ENCODE measurements at places on chromosomes 11 and 22. TPM values are rescaled to one million over a fixed set of nuclear protein-coding genes. Genes with fewer than 3 reads are reported as not detected.

GRCh38 chr11:133064152-133064877, 468.0 kb downstream of the OPCML start:
- H3K36me3 ChIP-seq = no peaks in the 10 kb centered on the region
- H3K27me3 ChIP-seq = no peaks in the 10 kb centered on the region
- peak overlapping the region; percentile 81 for H3K27ac ChIP-seq
- peak overlapping the region; percentile 62 for H3K4me3 ChIP-seq
- DNase-seq = peak; percentile 69

Gene WT1
- total RNA-seq = 0.14 TPM

Gene PANX1
- total RNA-seq = 16.5 TPM

- H3K36me3 ChIP-seq = no peaks in the 10 kb centered on the region
- no peaks in the 10 kb centered on the region for H3K27me3 ChIP-seq
- H3K27ac ChIP-seq = no peak overlapping the region
- no peaks in the 10 kb centered on the region for H3K4me1 ChIP-seq
- no peak overlapping the region for H3K4me3 ChIP-seq
These were observed 547.4 kb downstream of the NTM start for GRCh38 chr11:131917634-131918384.

Gene KRTAP5-2
- not detected for total RNA-seq

Gene CHRNA10
- total RNA-seq = not detected

Gene PICALM
- total RNA-seq = 114 TPM

DNA sequence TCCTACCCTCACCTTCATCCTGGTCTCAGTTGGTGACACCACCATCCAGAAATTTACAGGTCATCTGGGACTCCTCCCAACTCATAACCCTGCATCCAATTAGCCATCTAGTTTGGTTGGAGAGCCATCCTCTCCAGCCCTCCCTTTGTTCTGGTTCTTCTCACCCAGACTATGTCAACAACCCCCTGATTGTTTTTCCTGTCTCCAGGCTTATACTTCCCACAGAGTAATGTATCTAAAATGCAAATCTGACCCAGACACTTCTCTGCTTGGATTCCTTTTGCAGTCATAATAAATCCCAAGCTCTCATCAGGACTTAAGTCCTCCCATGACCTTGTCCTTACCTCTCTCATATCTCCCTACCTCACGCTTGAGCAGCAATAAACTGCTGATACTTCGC, 3.0 kb downstream of the TTC12 start:
- H3K4me3 ChIP-seq = no peak overlapping the region
- no peak overlapping the region for H3K27ac ChIP-seq
- H3K36me3 ChIP-seq = no peaks in the 10 kb centered on the region
- no peak for DNase-seq
- H3K27me3 ChIP-seq = no peaks in the 10 kb centered on the region

Gene THYN1
- total RNA-seq = 32.8 TPM

DNA sequence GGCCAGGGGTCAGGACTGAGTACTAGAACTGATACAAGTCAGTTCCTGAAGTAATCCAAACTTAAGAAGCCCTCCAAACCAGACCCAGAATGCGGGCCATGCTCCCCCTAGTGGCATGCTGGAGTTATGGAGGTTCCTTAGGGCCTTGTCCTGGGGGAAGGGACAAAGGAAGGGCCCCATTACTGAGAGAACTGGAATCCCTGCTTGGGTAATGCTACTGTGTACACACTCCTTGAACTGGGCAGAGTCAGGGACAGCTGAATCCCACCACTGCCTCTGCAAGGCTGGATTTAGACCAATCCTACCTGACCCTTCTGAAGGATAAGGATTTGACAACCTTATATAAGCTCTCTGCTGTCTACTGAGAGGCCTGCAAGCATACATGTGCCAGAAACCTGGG, 97.3 kb upstream of the AKIP1 start:
- H3K4me1 ChIP-seq = peaks cover 44% of the 10 kb centered on the region
- H3K27ac ChIP-seq = no peak overlapping the region
- H3K36me3 ChIP-seq = no peaks in the 10 kb centered on the region
- H3K27me3 ChIP-seq = no peaks in the 10 kb centered on the region
- peak; percentile 73 for DNase-seq

DNA sequence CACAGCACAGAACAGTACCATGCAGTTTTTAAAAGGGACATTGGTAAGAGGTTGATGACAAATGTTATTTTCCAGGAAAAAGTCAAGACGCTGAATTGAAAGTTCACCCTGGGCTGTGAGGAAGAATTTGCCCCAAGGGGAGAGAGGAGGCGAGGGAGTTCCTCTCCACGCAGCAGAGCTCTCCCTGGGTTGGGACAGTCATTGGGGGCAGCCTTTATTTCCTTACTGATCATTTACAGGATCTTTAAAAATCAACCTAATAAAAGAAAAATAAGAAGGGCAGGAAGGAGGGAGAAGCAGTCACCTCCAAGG, 49.9 kb upstream of the WNT7B start:
- no peak overlapping the region for H3K4me3 ChIP-seq
- H3K36me3 ChIP-seq = no peaks in the 10 kb centered on the region
- no peak overlapping the region for H3K27ac ChIP-seq
- peaks cover 15% of the 10 kb centered on the region for H3K4me1 ChIP-seq

Gene CCDC90B
- 62.9 TPM for total RNA-seq

Gene FAM180B
- total RNA-seq = not detected

DNA sequence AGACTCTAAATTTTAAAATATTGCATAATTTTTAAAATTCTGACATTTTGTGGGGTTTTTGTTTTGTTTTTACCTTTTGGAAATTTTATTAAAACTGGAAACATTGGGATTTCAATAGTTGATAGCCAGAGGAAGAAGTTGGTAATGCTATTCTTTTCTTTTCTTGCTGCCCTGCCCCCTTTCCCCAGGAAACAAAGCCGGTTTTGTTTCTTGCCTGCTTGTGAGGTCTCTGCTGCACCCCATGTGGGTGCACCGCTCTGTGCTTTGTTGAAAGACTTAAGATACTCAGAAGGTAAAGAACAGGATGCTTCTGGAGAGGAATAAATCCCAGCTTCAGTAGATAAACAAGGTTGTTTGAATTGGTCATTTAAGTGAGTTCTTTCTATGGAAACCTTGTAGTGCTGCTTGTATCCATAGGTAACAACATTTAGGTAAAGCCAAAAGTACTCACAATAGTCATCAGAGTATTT, 87.5 kb downstream of the YAP1 start:
- no peak for DNase-seq
- H3K36me3 ChIP-seq = no peaks in the 10 kb centered on the region
- no peak overlapping the region for H3K4me3 ChIP-seq
- H3K27me3 ChIP-seq = no peaks in the 10 kb centered on the region
- no peaks in the 10 kb centered on the region for H3K4me1 ChIP-seq

DNA sequence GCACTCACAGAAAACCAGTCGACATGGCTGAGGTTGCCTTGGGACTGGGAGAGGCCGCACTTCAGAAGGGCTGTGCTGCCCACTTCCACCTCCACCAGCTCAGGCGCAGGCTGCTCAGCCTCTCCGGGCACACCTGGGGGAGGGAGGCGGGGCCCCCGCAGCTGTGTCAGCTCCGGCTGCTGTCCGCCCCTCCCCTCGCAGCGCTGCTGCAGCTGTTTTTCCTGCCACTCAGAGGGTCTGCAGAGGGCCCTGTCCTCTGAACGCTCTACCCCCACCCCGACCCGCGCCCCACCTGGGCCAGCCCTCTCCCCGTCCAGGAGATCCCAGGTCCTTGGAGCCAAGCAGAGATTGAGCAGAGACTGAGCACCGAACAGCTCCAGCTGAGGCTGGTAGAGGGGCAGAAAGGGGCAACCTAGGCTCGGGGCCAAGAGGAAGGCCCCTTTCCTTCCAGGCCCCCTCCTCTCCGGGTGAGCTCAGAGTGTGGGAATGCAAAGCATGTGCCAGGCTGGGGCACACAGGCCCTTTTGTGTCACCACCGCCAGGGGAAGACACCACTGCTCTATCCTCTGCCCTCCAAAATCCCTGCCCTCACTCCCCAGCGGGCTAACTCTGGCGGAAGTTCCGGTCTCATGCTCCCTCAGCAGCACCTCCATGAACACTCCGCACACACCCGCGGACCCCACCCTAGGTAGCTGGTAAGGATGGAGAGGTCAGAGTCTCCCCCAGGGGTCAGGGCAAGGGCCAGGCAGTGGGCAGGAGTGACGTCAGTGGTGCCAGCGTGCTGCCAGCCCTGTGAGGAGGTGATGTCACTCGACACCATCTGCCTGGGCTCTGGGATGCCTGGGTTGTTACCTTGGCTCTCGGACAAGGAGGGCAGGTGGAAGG, 1.6 kb downstream of the MCAM start:
- peak; percentile 48 for DNase-seq
- no peaks in the 10 kb centered on the region for H3K36me3 ChIP-seq
- no peak overlapping the region for H3K27ac ChIP-seq
- peaks cover 4% of the 10 kb centered on the region for H3K27me3 ChIP-seq

- no peaks in the 10 kb centered on the region for H3K27me3 ChIP-seq
- no peak for DNase-seq
- peaks cover 4% of the 10 kb centered on the region for H3K4me1 ChIP-seq
- no peak overlapping the region for H3K4me3 ChIP-seq
- no peak overlapping the region for H3K27ac ChIP-seq
- H3K36me3 ChIP-seq = no peaks in the 10 kb centered on the region
These were observed 747.0 kb upstream of the LUZP2 start for GRCh38 chr11:23749762-23750430.

Gene ALDH3B2
- total RNA-seq = not detected

Gene MFNG
- 27.6 TPM for total RNA-seq

DNA sequence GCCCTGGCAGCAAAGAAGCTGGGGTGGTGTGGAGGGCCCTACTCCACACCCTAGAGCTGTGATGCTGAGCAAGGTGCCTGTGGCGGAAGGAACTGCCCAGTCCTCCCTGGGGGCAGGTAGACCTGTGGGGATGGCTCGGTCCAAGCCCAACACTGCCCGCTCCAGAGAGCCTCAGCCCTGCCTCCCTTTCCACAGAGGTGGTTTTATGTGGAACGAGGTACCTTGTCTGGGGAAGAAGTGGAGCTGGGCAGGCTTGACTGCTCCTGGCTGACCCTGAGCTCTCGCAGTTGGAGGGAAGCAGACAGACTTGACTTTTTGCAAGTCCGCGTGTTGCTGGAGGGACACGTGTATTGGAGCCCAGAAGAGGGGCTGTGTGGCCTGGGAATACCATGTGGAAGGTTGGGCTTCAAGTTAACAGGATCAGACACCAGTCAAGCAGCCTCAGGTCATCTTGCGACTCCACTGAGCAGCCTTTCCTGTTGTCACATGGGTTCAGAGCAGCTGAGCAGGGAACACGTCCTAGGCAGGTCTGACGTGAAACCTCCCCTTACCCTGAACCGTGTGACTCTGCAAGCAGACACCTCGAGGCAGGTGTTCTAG, 117.7 kb downstream of the CACNA1I start:
- no peak for DNase-seq
- H3K27ac ChIP-seq = no peak overlapping the region
- H3K27me3 ChIP-seq = no peaks in the 10 kb centered on the region
- no peaks in the 10 kb centered on the region for H3K4me1 ChIP-seq
- no peak overlapping the region for H3K4me3 ChIP-seq

Data from adrenal gland (tissue), 19 donors.